ENCODE measurements at places on chromosomes 11 and 22.

- DNase-seq: no peak
Observed at GRCh38 chr22:42957958-42958357, 57.0 kb downstream of the PACSIN2 start.

DNA sequence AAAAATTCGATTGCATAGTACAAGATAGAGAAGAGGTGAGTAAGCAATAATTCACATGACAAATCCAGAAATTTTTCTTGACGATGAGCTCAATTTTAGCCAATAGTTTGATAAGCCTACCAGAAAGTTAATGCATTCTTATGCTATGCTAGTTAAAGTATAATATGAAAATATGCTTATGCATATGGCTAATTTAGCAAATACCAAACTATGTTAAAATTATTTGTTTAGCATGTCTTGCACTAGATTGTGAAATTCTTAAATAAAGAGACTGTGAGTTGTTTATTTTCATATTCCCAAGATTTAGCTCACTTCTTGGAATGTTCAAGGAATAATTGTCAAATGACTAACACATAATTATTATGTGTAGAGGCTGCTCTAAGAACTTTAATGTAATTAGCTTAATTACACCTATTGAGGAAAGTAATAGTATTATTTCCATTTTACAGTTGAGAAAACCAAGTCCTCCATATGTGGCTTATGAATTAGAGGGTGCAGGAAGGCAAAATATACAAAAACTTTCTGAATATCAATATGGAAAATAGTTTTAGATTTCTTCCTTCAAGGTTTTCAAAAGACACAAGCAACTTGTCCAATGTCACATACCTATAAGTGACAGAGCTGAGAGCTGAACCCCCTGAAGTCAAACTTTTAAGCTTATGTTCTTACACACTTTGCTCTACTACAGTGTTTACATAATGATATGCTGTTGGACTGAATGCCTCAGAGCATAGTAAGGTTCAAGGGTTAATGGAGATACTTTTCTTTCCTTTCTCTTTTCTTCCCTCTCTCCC, 45.9 kb upstream of the ARHGAP20 start:
- no peak for DNase-seq

DNA sequence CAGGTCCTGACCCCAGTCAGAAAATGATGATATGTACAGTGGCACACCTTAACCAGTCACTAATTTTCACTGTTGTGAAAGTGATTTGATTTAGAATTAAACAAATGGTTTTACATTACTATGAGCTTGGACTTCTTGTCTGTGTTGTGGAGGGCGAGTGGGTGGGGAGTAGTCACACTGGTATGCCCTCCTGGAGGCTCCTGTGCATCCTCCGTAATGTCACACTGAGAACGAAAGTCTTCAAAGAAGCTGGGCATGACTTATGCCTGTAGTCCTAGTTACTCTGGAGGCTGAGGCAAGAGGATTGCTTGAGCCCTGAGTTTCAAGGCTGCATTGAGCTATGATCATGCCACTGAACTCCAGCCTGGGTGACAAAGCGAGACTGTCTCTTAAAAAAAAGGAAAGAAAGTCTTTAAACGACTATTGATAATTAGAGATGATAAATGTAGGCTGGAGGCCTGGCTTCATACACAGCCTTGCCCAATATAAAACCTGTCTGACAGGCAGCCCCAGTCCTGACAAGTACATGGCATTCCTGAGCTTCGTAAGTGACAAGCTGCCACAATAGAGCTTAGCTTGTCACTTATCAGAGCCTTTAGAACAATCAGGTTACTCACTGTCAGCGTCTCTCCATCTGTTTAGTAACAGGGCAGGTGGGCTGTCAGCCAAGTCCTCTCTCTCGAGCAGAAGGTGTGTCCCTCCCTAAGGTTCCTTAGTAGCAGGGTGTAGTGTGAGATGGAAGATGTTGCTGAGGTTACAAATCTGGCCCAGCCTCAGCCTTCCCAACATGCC, 5.0 kb upstream of the LIMK2 start:
- DNase-seq: no peak

DNA sequence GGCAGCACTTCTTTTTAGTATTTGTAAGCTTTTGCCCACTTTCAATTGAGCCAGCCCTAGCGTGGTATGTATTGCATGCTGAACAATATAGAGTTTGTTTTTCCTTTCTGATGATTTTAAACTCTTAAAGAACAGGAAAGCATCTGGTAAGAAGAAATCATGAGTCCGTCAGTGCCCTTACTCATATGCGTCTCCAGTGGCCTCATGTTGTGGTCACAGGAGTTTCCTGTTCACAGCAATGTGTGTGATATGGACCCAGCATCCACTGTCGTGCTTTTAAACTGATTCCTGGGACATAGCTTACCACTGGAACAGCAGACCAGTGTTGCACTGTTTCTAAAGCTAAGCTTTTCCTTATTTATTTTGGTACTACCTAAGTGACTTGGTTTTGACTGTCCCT, 40.1 kb downstream of the BID start:
- no peak for DNase-seq

DNA sequence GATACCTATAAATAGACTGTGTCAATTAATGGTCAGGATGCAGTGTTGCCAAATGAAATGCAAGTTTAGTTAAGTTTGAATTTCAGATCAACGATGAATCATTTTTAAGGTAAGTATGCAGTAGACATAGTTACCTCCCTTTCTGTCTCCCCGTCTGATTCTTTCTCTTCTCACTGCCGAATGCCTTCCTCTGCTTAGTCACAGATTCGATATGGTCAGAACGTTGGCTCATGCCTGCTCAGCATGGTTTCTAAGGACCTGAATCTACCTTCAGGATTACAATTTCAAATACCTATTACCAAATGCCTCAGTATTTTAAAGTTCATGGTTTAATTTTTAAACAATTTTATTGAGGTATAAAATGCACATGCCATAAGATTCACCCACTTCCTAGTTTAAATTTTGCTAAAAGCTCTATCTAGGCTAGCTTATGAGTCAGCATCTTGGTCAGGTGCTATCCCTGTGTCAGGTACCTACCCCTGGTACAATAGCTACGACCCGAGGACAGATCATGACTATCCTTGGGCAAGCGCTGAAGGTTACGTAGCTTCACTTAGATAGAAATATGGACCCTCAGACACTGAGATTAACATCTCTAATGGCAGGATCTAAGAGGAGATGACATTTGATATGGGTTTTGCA, 78.2 kb upstream of the SPON1 start:
- DNase-seq: no peak

DNA sequence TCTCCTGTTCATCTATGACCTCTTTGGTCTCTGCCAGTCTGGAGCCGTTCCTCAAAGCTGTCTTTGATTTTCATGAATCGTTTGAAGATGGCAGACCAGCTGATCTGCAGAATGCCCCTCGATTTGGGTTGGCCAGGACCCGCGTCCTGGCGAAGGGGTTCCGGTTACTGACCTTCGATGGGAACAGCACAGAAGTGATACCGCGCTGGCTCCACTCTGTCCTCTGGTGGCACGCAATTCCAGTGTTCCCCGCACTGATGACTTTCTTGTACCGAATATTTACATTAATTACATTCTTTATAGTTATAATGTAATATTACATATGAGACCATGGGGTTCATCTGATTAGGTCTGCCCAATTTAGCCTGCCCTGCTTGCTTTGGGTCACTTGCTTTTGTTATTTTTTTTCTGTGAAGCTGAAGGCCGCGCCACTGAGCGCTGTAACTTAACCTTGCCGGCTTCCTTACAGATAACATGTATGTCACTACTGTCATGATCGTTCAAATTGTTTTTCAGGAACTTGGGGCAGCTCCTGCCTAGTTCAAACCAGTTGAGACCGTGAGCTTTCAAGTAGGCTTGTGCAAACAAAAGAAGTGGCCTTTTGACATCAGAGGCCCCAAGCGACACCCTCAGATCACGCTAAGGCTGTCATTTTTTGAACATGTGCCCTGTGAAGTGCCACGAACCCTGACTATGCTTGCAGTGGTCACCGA, 4.1 kb upstream of the USP18 start:
- no peak for DNase-seq

DNA sequence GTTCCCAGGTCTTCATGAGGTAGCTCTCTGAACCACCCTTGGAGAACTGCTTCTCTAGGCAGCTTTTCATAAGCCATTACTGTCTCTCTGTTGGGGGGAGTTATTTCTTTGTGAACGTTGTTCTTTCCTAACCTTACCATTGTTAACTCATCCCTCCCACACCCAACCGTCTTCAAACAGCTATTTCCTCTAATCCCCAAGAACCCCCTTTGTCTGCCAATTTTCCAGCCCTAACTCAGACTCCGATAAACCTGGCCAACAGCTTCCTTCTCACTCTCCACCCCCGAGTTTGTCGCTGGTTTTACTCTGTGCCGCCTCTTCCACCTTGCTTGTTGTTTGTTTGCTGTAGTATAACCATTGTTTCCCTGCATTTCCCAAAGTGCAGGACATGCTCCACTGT, 131.5 kb downstream of the CCDC34 start:
- no peak for DNase-seq

GRCh38 chr11:82907371-82907770, 5.8 kb downstream of the DDIAS start:
- DNase-seq: no peak

DNA sequence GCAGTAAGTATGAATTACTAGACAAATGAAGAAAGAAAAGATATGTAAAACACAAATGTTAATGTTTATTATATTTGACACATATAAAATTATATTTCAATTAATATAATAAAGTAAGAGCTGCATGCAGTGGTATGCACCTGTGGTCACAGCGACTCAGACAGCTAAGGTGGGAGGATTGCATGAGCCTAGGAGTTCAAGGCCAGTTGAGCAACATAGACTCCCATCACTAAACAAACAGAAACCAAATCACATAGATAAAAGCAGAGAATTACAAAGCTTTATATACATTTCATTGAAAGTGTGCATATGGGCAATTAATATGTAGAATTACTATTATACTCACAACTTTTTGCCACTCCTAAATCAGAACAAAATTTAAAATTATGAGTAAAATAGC, 70.0 kb upstream of the HTATIP2 start:
- DNase-seq: no peak

DNA sequence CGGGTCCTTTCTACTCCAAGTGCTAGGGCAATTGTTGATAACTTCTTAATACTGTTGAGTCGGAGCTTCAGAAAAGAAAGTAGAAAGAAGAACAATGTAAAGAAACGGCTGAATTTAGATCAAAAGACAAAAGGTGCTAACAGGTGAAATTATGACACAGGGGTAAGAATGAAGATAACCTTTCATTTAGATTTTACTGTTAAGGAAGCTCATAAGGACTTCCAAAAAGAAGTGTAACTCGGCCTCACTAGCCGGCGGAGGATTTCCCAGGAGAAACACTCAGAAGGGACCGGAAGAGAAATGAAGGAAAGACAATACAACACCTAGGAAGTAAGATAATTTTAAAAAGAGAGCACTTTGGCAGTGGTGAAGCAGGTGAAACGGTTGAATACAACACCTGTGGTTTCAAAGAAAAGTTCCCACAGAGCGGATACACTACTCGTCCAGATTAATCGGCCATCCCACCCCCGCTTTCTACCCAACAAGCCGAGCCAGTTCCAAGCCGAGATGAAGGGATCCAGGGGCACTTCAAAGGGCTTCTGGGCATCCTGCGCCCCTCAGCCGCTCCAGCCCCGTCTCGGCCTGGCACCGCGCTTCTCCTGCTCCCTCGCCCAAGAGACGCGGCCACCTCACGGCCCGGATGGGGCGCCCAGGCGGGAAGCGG, 737 bp downstream of the PPP2R1B start:
- DNase-seq: no peak

All from SW 1271 (cell line).